HCEC 1CT (cell line): ENCODE measurements at places on chromosomes 6 and 20.
A peak's percentile ranks its signal among the peaks of the same experiment; 100 is the strongest.

DNA sequence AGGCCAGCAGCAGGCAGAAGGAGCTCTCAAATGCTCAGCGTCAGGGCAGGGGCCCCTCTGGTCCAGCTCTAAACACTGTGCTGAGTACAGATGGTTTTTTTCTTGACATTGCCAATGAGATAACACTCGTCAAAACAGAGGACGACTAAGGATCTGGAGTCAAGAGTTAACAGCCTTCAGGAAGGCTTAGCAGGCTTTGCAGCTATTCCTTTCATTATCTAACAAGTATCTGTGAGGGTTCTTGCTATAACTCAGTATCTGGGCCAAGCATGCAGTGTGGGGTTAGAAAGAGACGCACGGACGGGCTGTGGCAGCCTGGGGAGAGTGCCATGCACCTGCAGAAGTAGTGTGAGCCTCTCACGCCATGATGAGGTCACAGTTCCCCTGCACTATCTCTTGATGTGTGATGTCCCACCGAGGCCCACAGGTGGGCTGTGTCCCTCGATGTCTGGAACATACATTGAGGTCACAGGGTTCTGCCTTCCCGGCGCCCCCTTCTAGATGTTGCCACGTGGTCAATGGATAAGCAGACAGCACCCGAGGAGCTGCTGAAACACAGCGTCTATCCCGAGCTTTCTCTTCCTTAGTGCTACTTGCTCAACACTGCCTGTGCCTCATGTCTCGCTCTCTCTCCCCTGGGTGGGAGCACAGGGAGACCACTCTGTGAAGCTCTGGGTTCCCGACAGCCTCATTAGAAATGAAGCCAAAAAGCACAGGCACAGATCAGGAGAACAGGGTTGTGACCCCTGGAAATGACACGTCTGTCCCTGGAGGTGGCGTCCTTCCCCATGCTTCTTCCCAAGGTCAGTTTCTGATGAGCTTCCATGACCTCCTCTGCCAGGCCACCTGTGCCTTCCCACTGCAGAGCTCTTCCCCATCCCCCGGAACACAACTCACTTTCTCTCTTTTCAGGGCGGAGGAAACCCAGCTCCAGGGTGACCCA is 85.5 kb upstream of the RPS6KA2 start:
- DNase-seq, result no peak

DNA sequence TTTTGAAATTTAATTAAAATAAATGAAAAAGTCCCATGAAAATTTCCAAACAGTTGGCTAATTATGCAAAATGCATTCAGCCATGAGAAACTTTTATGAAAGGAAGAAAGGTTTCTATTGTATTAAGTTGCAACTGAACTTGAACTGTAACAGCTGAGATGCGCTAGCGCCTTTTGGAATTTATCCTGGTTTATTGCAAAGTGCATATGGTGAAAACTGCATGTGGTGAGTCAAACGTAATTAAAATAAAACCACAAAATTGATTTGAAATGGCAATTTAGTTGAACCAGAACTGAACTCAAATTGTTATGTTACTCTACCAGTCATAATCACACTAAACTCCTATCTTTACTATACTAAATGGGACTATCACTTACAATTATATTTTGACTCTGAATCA is 46.4 kb upstream of the COL21A1 start:
- no peak for DNase-seq

GRCh38 chr6:24426729-24427446 is 24.2 kb downstream of the MRS2 start:
- no peak for DNase-seq

DNA sequence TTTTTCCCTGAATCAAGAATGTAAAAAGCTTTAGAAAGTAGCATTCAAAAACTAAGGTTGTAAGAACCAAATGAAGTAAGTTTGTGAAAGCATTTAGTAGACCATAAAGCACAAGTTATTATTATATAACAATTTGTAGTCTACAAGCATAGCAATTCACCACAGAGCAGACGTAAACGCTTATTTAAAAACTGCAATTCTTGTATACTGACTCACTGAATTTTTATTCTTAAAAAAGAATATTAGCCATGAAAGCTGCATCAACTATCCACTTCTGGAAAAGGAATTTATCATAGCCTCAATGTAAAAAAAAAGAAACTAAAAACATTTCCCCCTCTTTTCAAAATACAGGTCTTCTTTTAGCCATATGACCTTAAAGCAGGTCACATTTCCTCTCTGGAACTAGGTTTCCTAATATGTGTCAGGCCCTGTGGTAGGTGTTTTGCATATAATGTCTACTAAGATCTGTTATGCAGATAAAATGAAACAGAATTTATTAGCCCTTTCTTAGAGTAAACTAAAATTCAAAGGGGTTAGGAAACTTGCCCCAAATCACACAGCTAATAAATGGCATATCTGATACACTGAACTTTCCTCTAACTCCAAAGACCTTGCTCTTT is 2.1 kb downstream of the MAP3K7 start:
- DNase-seq, result peak; percentile 12

GRCh38 chr20:19723813-19724430 is 34.1 kb upstream of the RIN2 start:
- DNase-seq, result no peak

- DNase-seq, result no peak
These were observed 610.4 kb downstream of the RFPL4B start for GRCh38 chr6:112957536-112957916.

- peak; percentile 64 for DNase-seq
These were observed 148.8 kb downstream of the RPS12 start for GRCh38 chr6:132962936-132963868.

- no peak for DNase-seq
These were observed 128.5 kb downstream of the TPBG start for GRCh38 chr6:82492134-82492533.

DNA sequence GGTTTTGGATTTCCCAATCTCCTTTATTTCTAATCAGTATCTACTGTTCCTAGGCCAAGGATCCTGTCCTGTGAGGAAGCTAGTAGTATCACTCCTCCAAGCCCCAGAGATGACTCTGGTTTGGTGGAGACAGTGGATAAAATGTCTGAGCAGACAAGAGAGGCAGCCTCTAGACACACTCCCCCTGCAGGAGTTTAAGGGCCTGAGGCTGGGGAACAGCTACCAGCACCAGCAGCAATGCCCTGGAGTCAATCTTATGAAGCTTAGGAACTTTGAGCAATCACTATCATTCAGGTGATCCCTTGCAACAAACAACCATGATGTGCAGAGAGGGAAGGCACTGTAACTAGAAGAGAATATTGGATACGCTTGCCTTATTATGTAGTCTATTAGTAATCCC is 384.7 kb upstream of the ID4 start:
- no peak for DNase-seq

DNA sequence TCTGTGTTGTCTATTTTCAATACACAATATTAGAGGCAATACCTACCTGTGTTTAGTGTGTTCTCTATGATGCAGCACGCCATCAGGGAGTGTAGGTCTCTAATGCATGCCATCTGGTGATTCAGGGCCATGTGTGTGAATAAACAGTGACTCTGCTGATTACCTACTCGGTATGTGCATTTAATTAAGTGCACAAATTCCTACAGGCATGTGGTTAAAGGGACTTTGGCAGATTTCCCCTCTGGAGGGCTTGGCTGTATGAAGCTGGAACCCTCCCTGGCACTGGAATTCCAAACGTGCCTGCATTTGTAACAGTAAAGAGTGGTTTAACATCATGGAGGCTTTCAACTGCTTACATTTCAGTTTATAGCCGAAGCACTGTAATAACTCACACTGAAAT is 401.5 kb upstream of the SASH1 start:
- no peak for DNase-seq

DNA sequence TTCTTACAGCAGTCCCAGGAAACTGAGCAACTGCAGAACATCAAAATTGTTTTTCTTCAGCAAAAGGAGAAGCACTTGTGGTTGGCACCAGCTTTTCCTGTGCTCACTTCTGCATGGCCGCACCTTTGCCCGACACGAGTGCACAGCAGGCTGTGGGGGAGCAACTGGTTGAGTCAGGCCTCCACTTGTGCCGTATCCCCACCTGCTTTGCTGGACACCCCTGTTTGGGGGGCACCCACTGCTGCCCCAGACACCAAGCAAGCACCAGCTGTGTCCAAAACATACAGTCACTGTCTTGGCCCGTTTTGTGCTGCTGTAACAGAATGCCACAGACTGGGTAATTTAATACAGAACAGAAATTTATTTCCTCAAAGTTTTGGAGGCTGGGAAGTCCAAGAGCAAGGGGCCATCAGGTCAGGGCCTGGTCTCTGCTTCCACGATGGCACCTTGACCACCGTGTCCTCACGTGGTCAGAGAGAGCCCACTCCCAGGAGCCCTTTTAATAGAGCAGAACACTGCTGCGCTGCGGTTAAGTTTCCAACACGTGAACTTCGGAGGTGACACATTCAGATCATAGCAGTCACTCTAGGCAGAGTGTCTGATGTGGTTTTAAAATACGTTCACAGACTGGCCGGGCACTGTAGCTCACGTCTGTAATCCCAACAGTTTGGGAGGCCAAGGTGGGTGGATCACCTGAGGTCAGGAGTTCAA is 8.7 kb upstream of the GMEB2 start:
- DNase-seq, result no peak

- no peak for DNase-seq
These were observed 52.7 kb downstream of the IL22RA2 start for GRCh38 chr6:137120748-137121147.

DNA sequence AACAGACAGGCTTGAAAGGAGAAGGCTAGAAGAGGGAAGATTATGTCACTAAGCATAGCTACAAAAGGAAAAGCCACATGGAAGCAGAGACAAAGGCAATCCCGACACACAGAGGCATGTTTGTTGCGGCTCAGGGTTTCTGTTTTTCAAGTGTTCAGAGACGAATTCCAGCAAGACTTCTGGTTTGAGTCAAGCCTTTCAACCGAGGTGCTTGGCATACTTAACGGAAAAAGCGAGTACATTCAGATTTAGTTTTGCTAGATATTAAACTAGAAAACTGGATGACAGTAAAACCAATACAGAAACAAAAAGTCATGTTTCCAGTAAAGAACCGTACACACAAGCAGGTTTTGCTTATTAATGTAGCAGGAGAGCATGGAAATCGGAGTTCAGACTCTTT is 27.2 kb downstream of the MCUR1 start:
- DNase-seq, result no peak

DNA sequence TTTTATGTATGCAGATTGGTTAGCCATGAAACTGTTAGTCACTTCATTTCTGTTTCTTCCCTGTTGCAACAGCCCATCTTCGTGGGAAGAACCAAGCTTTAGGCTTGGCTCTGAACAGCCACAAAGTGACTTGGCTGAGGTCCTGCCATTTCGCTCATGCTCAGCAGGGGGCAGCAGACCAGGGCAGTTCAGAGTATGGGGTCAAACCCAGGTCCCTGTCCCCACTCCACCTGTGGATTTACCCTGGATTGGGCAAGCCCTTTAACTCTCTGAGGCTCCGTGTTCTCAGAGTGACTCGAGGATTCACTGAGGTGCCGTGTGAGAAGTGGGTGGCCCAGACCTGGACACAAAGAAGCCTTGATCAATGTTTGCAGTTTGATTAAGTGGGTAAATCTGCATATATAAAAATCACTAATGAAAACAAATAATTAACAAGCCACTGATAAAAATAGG is 19.8 kb upstream of the MAP1LC3A start:
- DNase-seq, result peak; percentile 51

DNA sequence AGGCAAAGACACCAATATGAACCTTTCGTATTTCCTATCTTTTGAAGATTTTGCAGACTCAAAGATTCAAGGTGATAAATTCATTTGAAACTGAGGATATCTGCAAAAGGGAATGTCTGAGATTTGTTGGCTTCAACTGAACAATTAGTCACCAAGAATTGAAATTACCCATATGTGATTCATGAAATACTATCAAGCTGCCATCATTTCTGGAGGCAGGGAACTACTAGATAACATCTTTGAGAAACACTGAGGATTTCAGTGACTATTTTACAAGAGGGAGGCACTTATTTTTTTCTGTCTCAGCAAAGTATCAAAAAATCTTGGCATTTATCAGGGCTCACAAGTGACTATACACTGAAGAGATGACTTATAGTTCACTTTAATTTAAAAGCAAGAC is 39.8 kb upstream of the MMS22L start:
- peak; percentile 69 for DNase-seq

DNA sequence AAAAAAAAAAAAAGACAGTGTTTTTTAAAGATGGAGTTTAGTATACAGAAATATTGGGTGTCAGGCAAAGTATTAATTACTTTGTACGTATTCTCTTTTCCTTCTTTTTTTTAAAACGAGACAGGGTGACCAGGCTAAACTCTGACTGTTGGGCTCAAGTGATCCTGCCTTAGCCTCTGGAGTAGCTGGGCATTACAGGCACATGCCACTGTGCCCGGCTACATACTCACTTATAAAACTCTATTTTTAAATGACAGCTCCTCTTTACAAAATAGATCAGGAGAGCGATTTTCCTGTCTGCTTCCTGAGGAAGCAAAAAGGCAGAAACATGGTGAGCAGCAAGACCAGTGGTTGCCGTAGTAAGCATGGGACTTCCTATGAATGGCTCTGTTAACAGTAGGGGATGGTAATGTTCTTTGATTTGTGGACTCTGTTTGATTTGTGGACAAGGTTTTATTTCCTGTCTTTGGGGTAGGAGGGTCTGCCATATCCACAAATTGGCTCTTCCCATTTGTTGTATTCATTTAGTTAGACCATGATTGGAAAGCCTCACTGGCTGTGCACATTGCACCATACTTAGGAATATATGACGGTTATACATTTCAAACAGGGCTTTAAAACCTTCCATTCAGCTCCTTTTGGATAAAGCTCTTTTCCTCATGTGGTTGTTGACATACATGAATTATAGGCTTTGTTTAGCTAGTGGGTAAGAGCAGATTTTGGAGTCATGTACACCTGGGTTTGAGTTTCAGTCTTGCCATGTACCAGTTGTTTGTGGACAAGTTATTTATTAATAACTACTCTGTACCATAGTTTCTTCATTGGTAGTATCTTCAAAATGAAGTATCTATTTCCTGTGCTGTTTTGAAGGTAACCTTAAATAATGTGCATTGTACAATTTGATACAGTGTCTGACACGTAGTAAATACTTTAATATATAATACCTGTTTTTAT is 45.1 kb downstream of the PTPRA start:
- DNase-seq, result no peak

DNA sequence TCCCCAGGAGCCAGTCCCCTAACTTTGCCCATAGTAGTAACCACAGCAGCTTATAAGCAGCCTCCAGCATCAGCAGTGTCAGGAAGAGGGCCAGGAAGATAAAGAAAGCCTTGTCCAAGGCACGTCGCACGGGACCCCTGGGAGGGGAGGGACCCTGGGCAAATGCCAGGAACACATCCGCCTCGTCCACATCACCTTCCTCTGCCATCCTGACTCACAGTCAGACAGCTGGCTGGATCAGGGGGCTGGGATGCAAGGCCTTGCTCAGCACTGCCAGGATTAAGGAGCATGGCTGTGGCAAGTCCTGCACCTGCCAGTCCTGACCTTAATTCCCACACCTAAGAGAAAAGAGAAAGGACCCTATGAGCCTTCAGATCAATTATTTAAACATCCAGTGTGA is 11.5 kb upstream of the ZBTB22 start:
- DNase-seq, result no peak
